Activated naive CD8-positive, alpha-beta T cell treated with anti-CD3 and anti-CD28 coated beads, Interleukin-2, amount 10 ng/mL, durations not matched to agents 7 days and 5 days (primary cell): ENCODE measurements at places on chromosomes 12 and 14. TPM values are rescaled to one million over a fixed set of nuclear protein-coding genes. Genes with fewer than 3 reads are reported as not detected.
A peak's percentile ranks its signal among the peaks of the same experiment; 100 is the strongest.

- H3K4me3 ChIP-seq = no peak overlapping the region
- DNase-seq = no peak
- H3K27ac ChIP-seq = no peak overlapping the region
- H3K36me3 ChIP-seq = no peaks in the 10 kb centered on the region
These were observed 8.5 kb downstream of the DHH start for GRCh38 chr12:49086116-49086515.

The DICER1 gene
- total RNA-seq = 65.5 TPM

The C12orf56 gene
- total RNA-seq = not detected

DNA sequence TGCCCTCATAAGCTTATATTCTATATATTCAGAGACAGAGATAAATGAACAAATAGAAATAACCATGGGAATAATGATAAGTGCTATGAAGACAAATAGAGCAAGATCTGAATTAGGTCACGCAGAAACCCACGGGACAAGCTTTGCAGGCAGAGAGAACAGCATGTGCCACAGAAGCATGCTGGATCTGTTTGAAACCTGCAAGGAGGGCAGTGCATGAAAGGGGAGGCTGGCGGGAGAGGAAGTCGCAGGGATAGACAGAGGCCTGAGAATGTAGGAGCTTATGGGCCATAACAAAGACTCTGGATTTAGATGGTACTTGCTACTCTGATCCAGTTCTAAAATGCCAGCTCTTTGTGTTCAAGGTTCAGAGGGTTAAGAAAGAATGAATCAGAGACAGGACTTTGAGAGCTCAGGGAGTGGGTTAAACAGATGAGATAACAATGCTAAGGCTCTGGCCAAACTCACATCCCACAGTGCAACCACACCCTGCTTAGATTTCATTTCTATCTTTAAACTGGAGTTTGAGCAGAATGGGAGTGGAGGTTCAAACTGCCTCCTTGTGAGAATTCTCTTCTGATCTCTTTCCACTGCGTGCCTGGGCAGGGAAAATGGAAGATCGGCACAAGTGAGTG, 49.2 kb upstream of the PPP1R12A start:
- H3K4me1 ChIP-seq = no peaks in the 10 kb centered on the region
- H3K4me3 ChIP-seq = no peak overlapping the region
- no peak overlapping the region for H3K27ac ChIP-seq
- peaks cover 17% of the 10 kb centered on the region for H3K27me3 ChIP-seq
- no peaks in the 10 kb centered on the region for H3K36me3 ChIP-seq
- DNase-seq = no peak

DNA sequence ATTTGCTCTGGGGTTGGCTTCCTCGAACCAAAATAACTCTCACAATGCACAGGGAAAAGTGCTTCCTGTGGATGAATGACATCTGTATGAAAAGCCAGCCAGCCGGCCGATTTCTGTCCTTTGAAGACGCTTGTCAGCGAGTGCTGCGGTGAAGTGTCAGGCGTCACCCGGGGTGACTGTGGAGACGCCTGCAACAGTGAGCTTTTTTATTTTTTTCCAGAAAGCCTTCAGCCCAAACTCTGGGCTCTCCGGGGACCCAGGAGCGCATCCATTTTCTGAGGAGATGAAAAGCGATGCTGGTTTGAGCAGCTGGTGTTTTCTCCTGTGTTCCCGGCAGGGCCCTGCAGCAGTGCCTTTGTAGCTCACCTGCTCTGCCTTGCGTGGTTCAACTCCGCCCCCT, 147.9 kb upstream of the MYL2 start:
- peaks cover 3% of the 10 kb centered on the region for H3K36me3 ChIP-seq
- DNase-seq = peak; percentile 52
- H3K4me1 ChIP-seq = peaks cover 4% of the 10 kb centered on the region
- H3K4me3 ChIP-seq = peak overlapping the region; percentile 49
- peaks cover 7% of the 10 kb centered on the region for H3K27me3 ChIP-seq
